Activated CD8-positive, alpha-beta memory T cell treated with anti-CD3 and anti-CD28 coated beads for 1 hour (primary cell): ENCODE measurements at places on chromosomes 6 and 20.
A peak's percentile ranks its signal among the peaks of the same experiment; 100 is the strongest.

GRCh38 chr6:57283106-57283505, 34.3 kb upstream of the PRIM2 start:
- DNase-seq: no peak

GRCh38 chr20:45230631-45231030, 9.5 kb downstream of the SEMG2 start:
- no peak for DNase-seq

GRCh38 chr6:41199552-41200246, 1.2 kb downstream of the TREML2 start:
- DNase-seq: no peak

DNA sequence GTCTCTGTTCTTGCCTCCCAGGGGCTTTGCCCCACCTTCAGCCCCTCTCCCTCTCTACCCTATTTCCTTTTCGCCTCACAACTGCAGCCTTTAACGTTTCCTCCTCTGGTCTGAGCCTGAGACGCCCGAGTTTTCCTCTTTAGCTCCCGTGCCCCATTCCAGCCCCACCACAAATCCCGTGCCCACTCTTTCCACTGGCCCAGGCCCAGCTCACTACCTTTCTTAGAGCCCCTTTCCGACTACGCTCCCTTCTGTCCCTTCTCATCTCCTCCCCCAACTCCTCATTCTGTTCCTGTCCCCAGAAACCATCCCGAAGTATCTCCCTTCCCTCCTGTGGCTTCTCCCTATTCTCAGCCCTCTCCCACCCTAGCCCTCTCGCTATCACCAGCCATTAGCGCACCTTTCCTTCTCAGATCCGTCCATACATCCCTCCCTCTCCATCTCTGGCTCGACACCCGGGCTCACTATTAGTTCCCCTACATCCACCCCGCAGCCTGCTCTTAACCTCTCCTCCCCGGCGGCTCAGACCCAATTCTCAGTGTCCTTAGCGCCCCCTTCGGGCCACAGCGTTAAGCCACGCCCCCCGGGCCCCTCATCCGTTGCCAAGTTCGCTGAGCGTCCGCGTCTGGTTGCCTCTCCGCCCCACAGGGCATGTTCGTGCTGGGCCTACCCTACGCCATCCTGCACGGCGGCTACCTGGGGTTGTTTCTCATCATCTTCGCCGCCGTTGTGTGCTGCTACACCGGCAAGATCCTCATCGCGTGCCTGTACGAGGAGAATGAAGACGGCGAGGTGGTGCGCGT, 2.7 kb downstream of the SLC32A1 start:
- peak; percentile 19 for DNase-seq

- DNase-seq: no peak
Observed at GRCh38 chr6:25768566-25768965, 14.0 kb downstream of the SLC17A4 start.
